ENCODE measurements at places on chromosomes 7 and 10.
A peak's percentile ranks its signal among the peaks of the same experiment; 100 is the strongest.

GRCh38 chr7:30200591-30200990 lies 65.8 kb downstream of the MTURN start:
- no peak for DNase-seq

DNA sequence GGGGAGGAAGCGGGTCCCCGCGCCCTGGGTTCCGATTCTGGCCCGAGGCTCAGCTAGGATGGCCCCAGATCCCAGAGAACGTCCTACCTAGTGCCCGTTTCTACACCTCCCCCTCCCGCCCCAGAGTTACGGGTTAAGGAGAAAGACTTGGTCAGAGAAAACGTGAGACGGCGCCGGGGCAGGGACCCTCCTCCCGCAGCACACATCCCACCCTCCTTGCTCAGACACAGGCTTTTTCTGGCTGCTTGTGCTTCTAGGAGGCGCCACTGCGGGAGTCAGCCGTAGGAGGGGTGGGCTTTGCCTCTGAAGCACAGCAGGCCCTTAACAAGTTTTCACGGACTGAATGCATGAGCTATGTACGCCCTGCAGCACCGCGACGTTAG lies 104.9 kb upstream of the LEP start:
- DNase-seq = no peak

- no peak for DNase-seq
These were observed 119.0 kb upstream of the RHOBTB1 start for GRCh38 chr10:61063034-61063433.

DNA sequence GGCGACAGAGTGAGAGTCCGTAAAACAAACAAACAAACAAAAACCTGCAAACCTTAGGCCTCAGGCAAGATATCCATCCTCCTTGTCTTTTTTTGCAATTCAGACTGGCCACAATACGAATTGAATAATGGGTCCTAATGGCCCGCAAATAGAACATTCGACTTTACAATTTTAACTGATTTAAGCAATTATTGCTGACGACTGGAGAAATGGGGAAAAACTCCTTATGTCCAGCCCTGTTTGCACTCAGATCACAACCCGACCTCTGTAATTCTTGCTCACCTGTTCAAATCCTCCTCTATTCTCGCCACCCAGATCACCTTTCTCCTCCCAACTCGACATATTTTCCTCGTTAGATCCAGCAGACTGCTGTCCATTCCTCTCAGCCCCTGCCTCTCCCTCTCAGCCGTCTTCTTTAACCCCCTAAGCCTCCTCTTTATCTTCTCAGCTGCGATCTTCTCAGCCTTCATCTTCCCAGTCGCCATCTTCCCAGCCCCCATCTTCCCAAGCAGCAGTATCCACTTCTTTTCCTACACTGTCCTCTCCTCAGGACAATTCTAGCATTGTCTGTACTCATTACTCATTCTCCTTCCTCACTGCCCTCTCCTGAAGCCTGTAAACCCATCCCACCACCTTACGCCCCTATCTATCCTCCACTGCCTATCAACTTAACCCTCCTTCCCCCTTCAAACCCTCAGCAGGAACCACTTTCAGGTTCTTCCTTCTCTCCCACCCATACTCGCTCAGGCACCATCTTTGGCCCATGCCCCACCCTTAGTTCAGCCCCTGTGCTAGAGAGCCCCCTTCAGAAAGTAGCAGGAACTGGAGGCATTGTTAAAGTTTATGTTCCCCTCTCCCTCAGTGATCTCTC lies 61.8 kb downstream of the LRRC17 start:
- no peak for DNase-seq

- peak; percentile 81 for DNase-seq
These were observed 462.3 kb upstream of the POT1 start for GRCh38 chr7:125391921-125392320.

- DNase-seq = no peak
These were observed 354.8 kb downstream of the CXCL12 start for GRCh38 chr10:44030132-44030531.

GRCh38 chr7:98217623-98218582 lies 6.7 kb downstream of the BHLHA15 start:
- no peak for DNase-seq

DNA sequence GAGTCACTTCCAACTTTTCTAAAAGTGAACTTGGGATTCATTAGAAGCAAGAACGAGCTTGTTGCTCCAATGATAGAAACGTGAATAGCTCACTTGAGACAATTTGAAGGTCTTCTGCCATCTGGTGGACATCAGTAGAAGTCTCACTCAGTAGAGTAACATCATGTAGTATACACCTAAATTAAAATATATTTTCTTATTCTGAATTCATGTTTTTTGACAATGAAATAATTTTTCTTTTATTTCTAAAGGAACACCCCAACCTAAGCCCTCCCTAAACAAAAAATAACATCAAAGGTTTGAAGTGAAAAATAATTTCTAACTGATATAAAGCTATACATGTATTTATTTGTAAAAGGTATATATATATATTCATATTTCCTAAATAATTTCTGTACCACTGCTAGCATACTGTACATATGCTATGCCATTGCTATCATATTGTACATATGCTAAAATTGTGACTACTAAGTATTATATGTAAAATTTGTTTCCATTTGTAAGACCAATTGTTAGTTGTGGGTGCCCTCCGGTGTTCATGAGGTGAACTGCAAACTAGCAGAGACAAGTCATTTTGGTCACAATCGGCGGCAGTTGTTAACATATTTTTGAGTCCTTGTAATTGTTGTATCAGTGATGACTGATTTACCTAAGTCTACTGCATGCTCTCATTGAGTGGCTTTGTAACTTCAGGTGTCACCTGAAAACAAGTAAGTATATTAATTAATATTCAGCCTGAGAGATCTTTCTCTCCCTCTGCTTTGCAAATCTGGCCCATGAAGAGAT lies 121.9 kb downstream of the PTPRZ1 start:
- peak; percentile 58 for DNase-seq

DNA sequence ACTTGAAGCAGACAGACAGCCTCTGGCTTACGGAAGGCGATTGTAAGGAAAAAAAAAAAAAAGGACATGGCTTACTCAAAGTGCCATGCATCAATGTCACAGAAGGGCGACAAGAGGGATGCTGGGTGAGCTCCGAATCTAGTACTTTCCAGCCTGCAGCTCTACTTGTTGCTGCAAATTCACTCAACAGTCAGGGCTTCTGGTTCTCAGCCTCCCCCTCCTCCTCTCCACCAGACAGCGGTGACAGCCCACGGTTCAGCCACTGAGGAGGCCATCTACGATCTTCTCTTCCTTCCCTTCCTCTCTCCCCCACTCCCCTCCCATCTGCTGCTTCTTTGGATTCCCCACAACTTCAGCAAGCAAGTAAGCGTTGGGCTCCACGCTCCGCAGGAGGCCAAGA lies 63.5 kb downstream of the PRKAG2 start:
- DNase-seq = no peak

DNA sequence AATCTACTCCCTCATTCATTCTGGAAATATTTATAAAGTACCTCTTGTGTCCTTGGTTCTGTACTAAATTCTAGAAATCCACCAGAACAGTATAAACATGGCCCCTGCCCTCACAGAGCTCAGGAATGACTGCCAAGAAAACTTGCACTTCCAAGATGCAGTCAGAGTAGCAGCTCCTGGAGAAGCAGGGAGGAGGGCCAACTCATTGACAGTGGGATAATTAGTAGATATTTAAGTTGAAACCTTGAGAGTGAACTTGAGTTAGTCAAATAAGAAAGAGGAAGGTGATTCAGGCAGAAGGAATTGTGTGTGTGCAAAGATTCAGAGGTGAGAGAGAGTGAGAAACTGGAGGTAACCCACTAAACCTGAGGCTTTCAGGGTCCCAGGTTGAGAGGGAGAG lies 182.2 kb upstream of the INHBA start:
- DNase-seq = no peak

DNA sequence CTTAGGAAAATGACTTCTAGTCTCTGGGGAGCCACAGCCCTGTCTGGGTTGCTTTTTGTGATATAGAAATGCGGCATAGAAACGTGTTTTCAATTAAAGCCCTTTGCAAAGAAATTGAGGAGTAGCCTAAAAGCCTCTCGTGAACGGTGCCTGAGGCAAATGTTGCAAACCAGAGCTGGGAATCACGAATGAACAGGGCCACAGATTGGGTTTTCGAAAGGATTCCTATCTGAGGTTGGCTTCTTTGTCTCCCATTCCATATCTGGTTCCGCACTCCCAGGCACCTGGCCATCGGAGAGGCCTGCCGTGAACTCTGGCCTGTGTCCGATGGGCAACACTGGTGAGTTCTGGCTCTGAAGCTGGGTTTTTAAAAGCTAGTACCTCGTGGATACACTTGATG lies 221.6 kb downstream of the TCF7L2 start:
- no peak for DNase-seq

GRCh38 chr10:29328983-29329382 lies 40.1 kb downstream of the LYZL1 start:
- no peak for DNase-seq

- DNase-seq = no peak
These were observed 179.9 kb downstream of the NRP1 start for GRCh38 chr10:33154590-33154989.

DNA sequence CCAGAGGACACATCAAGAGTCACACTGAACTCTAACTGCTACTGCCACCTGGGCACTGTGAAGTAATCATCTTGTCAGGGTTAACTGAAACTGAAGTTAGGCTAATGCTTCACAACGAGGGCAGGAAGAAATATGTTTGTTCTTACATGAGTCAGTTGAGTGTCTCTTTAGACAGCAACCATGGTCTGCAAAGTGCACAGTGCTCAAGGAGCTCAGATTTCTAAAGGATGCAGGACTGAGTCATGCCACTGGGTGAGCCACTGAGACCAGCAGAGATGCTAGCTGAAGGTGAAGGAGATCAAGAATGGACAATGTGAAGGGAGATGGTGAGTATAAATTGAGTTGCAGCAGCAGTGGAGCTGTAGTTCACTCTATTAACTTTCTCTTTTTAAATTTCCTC lies 76.0 kb upstream of the CTTNBP2 start:
- no peak for DNase-seq
